ENCODE measurements at places on chromosomes 2 and 18. TPM values are rescaled to one million over a fixed set of nuclear protein-coding genes. Genes with fewer than 3 reads are reported as not detected.
A peak's percentile ranks its signal among the peaks of the same experiment; 100 is the strongest.

The SERPINB12 gene
- not detected for total RNA-seq

The LHCGR gene
- total RNA-seq, result not detected

The MERTK gene
- 36.6 TPM for total RNA-seq

The CCL20 gene
- total RNA-seq, result not detected

The MFF gene
- 86.4 TPM for total RNA-seq

The LIPG gene
- 5.0 TPM for total RNA-seq

The COL4A4 gene
- total RNA-seq, result 2.9 TPM

The RALBP1 gene
- total RNA-seq, result 71.9 TPM

The NAT8 gene
- not detected for total RNA-seq

- DNase-seq, result no peak
Measured at GRCh38 chr2:208153156-208153555, 7.2 kb upstream of the CRYGB start.

DNA sequence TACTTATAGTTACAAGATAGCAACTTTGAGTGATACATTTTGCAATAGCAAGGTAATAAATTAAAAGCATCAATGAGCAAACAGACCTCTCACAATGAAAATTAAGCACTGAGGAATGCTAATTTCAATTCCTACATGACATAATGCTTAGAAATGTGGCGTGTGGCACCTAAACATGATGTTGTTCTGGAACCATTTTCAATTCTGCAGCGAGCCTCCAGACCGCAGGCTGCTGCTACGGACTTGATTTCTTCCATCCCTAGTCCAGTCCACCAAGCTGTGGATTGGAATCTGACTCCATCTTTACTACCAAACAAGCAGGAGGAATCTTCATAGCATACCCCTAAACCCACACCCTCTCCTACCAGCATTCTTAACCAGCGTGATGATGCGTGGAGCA, 58.7 kb upstream of the ZNF397 start:
- no peak for DNase-seq

DNA sequence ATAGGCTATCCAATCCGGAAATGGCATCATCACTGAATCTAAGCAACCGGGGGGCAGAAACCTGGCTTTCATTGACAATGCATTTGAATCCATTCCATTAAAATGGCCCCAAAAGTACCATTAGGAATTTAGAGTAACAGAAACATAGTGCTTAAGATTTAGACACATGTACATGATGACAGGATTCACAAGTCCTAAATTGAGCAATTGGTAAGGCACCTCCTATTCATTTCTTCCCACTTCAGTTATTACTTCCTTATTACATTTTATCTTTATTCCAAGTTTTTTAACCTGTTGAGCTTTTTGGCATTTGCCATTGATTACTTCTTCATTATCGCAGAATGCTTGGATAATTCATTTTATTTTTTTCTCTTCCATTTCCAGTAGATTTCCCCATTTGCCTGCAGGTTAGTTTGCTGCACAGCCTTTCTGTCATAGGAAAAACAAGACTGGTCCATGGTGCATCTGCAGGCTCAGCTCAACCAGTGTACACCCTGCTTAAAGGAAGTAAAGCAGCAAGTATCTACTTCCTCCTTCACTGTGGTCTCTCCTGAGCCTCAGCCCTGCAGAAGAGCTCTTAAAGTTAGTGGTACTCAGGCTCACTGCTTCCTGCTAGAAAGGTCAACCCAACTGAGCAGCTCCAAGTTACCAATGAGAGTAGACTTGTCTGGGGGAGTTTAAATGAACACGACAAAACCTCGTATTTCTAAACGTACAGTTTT, 89.2 kb downstream of the DOCK10 start:
- no peak for DNase-seq

DNA sequence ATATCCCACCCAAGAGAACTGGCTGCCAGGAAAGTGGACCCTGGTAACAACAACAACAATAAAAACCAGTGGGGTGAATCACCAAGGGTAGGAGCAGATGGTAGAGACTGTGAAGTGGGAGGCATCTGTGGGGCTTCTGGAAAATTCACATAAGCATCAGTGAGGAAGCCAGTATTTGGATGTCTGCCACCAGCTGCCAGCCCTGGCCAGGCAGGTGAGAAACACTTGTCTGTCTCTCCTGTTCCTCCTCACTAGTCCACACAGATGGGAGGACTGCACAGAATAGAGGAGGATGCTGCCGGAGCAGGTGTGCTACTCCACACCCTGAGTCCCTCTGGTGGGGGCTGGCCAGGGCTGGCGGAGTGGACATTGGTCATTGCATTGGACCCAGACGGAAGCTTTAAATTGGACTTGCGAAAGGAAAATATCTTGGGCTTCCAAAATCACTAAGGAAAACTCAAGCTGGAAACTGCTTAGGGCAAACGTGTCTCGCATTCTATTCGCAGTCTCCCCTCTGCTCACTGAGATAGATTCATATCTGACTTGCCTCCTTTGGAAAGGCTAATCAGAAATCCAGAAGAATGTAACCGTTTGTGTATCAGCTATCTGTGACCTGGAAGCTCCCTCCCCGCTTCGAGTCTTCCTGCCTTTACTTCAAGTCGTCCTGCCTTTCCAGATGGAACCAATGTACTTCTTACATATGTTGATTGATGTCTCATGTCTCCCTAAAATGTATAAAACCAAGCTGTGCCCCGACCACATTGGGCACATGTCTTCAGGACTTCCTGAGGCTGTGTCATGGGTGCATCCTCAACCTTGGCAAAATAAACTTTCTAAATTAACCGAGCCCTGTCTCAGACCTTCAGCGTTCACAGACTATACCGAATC, 69.1 kb downstream of the NAB1 start:
- no peak for DNase-seq

- no peak for DNase-seq
Measured at GRCh38 chr2:25606892-25607291, 66.5 kb downstream of the DTNB start.

GRCh38 chr2:112054847-112055729, at the start of gene TMEM87B:
TSS of gene TMEM87B (plus strand) at chr2:112055269. CDS start at chr2:112055592, 323 bp downstream.
- DNase-seq, result peak; percentile 100

- DNase-seq, result no peak
Measured at GRCh38 chr18:48694295-48694694, 155.5 kb downstream of the CTIF start.

DNA sequence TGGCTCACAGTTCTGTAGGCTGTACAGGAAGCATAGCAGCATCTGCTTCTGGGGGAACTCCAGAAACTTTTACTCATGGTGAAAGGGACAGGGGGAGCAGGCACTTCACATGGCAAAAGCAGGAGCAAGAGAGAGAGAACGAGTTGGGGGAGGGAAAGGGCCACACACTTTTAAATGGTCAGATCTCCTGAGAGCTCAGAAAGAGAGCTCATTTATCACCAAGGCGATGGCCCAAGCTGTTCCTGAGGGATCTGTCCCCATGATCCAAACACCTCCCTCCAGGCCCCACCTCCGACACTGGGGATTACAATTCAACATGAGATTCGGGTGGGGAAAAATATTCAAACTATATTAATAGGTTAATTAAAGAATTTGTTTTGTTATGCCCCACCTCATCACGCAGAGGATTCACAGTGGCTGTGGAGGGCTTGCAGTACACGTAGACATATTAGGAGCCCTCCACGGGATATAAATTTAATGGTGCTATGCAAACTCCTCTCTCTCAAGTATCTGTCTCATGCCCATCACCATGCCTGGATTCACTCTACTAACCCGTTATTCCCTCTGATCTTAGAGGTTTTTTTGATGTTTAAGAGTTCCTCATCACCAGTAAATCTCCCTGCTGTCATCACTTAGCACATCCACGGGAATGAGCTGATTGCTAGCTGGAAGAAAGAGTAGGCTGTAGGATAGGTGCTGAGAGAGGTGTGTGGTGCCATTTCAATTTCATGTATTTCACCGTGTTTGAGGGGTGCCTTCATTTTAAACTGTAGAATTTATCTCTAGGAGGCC, 84.5 kb upstream of the ARHGAP28 start:
- peak; percentile 61 for DNase-seq

GRCh38 chr2:6832596-6833299, 33.0 kb downstream of the CMPK2 start:
- no peak for DNase-seq

DNA sequence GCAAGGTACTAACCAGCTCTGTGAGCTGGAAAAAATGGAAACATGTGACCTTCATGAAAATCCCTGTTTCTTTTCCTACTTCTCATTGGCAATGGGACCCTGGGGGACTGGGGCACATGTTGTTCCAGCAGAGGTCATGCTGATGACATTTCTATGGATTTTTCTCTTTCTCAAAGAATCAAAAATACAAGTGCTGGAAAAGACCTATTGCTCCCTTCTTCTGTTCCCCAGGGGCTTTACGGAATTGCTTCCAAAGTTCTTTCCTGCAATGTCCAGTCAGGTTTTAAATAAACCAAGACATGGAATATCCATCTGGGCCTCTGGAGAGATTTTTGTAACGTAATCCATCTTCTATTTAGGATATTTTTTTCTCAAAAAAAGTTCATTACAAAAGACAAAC, 1006.1 kb upstream of the CELF4 start:
- DNase-seq, result no peak

DNA sequence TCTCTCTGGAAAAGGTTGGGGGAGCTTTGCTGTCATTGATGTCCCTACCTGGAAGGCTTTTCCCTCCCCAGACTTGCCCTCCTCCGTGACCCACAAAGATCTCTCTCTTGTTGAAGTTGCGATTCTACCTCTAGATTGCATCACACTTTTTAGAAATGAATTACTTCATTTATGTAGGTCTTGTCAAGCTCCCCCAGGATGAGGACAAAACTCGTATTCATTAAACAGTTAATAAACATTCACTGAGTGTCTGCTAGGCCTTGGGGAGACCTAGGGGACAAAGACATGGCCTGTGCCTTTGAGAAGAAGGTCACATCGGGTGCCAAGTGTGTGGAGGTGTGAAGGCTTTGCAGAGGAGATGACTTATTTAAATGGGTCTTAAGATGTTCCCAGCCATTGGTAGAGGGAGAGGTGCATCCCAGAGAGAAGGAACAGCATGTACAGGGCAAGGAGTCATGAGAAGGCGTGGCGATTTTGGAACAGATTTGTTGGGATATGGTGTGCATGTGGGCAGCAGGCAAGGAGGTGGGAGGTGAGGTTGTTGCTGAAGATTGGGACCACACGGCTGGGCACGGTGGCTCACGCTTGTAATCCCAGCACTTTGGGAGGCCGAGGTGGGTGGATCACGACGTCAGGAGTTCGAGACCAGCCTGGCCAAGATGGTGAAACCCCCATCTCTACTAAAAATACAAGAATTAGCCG, 9.8 kb upstream of the YWHAQ start:
- no peak for DNase-seq

DNA sequence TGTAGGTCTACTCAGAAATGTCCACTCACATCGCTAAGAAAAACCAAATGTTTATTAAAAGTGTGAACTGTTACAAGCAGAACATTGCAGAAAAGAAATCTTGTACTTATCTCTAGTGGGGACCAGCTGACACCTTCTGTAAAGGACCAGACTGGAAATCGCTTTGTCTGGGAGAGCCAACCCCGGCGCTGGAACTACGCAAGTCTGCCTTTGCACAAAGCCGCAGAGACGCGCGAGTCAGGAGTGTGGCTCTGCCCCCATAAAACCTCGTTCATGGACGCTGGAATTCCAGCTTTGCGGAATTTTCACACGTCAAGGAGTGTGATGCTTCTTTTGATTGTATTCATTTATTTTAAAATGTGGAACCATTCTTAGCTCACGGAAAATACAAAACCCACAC, 141.9 kb upstream of the SALL3 start:
- no peak for DNase-seq

GRCh38 chr2:230225486-230225885, at the start of gene SP140:
TSS of gene SP140 (plus strand) at chr2:230225736. CDS start at chr2:230225845, 109 bp downstream.
- DNase-seq, result no peak

- DNase-seq, result no peak
Measured at GRCh38 chr2:224793946-224794345, 77.8 kb upstream of the CCDC195 start.

- DNase-seq, result no peak
Measured at GRCh38 chr18:41262688-41263087, 692.3 kb upstream of the PIK3C3 start.

Measured in endodermal cell (in vitro differentiated cells).